ENCODE measurements at places on chromosomes 12 and 14.

GRCh38 chr14:60544659-60545058 lies 35.7 kb downstream of the SIX6 start:
- DNase-seq = peak; percentile 2

DNA sequence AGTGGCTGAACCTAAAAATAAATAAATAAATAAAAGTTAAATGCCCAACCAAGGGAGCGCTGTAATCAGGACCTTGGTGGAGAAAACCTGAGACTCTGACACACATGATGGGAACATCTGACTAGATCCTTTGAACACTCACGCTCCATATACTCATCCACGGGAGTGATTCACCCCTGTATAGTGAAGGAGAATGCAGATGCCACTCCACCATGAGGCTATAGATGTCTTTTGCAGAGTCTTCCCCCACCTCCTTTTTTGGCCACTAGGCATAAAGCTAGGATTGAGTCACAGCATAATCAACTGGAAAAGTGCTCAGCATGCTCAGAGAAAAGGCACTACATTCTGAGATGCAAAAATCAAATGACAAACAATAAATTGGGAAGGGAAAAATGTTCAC lies 19.0 kb downstream of the ADAM20 start:
- DNase-seq = no peak

- no peak for DNase-seq
Observed at GRCh38 chr12:99151744-99152143, 495.8 kb upstream of the GARIN6 start.

- DNase-seq = peak; percentile 25
Observed at GRCh38 chr12:51449580-51450246, 25.1 kb downstream of the SLC4A8 start.

GRCh38 chr12:13573698-13574321 lies 377.3 kb downstream of the EMP1 start:
- DNase-seq = no peak

- peak; percentile 5 for DNase-seq
Observed at GRCh38 chr12:88328090-88328489, 186.0 kb downstream of the TMTC3 start.

DNA sequence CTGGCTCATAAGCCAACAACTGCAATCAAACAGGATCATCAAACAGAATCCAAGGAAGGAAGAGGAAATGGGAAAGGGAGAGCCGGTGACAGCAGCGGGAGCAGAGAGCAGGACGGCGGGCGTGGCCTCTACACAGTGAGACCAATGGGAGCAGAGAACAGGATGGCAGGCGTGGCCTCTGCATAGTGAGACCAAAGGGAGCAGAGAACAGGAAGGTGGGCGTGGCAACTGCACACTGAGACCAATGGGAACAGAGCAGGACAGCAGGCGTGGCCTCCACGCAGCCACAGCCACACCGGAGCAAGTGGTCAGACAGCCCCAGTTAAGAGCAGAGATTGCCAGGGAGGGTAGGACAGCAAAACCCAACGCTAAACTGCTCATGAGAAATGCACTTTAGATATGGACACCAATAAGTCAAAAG lies 16.4 kb downstream of the LRCOL1 start:
- DNase-seq = peak; percentile 59

DNA sequence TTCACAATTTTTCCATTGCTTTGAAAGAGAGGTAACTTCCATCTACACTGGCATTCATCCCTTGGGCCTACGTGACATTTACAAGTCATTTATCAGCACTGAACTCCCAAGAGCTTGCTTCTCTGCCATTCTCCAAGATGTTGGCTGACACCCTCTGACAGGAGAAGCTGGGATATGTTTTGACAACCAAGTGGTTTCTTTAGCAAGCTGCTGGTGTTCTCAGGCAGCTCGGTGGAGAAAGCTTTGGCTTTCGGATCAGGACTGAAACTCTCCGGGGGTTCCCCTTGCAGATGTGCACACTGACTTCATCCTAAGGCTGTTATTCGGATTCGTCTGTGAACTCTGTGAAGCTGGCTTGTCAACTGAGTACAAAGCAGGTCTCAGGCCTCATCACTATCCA lies 15.7 kb downstream of the KCNA5 start:
- DNase-seq = no peak

GRCh38 chr12:26277506-26278246 lies 82.3 kb downstream of the SSPN start:
- DNase-seq = peak; percentile 74

DNA sequence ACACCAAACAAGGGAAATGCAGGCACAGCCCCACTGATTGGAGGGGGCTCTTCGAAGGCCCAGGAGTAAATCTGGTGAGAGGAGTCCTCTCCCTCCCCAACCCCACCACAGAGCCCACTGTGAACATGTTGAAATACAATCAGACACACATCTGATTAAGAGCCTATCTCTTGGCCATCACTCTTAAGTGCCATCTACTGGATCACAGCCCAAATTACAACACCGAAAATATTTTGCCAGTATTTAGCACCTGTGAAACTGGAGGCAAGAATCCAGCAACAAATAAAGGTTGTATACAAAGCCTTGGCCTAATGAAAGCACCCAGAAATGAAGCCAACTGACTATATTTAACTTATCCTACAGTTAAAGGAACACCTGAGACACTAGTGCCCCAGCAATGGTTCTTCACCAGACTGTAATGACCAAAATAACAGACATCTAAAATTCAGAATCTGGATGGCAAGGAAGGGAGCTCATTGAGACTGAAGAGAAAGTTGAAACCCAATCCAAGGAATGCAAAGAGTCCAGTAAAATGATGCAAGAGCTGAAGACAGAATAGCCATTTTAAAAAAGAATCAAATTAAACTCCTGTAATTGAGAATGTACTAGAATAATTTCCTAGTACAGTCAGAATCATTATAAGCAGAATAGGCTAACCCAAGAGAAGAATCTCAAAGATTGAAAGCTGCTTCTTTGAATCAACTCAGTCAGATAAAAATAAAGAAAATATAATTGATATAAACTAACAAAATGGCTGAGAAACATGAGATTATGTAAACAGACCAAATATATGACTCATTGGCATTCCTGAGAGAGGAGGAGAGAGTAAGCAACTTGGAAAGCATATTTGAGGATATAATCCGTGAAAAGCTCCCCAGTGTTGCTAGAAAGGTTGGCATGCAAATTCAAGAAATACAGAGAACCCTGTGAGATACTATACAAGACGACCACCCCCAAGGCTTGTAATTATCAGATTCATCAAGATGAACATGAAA lies 1117.0 kb downstream of the FLRT2 start:
- no peak for DNase-seq

DNA sequence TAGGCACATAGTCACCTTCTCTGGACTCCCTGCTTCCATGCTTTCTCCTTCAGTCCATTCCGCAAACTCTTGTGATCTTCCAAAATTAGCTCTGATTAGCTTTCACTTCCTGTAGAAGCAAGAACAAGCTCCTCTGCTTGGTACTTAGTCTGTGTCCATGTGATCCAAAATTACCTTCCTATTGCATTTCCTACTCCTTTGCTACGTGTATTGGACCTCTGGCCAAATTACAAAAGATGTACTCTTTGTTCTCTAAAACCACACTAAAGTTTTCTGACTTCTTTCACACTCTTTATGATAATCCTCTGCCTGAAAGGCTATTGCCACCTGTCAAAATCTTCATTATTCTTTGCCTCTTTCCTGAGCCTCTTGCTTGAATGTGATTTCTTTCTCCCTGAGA lies 786 bp upstream of the TSFM start:
- peak; percentile 38 for DNase-seq

DNA sequence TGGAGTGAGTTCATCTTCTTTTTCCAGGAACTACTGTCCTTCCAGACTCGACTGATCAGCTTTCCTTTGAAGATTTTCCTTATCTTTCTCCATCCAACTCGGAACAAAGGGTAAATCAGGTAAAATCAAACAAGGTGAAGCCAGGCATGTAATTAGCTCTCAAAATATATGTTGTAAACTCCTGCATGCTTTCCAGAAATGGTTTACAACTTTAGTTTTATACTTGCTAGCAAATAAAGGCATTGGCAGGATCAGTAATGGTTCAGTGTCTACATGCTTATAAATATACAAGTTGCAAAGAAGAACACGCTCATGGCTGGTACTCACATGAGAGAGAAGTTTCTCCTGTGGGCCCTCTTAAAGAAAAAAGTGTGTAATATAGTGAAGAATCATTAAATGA lies 102.5 kb downstream of the FSCB start:
- DNase-seq = no peak

GRCh38 chr12:73973486-73973885 lies 564.1 kb upstream of the ATXN7L3B start:
- DNase-seq = no peak

DNA sequence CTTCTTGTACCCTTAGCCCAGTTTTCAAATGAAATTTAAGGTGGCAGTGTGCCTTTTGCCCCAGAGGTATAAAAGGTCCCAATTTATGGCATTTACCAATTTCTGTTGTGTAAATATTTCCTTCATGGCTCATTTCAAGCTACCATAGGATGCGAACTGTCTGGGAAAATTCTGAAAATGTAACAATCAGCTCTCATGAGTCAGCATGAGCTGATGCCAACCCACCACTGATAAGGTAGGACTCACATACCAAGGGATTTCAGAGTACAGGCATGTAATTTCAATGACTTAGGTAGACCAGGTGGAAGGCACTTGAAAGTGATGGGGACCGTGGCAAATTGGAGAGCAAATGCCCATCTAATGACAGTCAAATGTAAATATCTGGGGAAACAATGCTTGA lies 169.5 kb downstream of the TTC8 start:
- DNase-seq = no peak

DNA sequence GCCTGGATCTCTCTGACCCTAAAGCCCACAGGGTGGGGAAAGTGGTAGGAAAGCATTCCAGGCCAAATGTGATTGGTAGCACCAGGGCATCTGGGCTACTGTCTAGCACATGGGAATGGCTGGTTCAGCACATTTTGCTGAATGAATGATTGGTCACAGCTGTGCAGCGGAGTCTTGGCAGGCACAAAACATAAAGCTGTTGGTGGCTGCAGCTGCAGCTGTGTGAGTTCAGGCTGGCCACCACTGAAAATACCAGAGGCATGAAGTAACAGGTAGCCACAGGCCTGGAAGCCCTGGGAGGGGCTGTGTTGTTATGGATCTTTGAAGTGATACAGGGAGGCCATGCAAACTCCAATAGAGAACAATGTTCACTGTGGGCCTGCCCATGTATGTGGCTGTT lies 72.7 kb downstream of the MYRFL start:
- DNase-seq = no peak

- DNase-seq = no peak
Observed at GRCh38 chr14:95490727-95491451, 25.6 kb downstream of the SYNE3 start.

- no peak for DNase-seq
Observed at GRCh38 chr12:50403001-50403440, 2.3 kb downstream of the LARP4 start.

DNA sequence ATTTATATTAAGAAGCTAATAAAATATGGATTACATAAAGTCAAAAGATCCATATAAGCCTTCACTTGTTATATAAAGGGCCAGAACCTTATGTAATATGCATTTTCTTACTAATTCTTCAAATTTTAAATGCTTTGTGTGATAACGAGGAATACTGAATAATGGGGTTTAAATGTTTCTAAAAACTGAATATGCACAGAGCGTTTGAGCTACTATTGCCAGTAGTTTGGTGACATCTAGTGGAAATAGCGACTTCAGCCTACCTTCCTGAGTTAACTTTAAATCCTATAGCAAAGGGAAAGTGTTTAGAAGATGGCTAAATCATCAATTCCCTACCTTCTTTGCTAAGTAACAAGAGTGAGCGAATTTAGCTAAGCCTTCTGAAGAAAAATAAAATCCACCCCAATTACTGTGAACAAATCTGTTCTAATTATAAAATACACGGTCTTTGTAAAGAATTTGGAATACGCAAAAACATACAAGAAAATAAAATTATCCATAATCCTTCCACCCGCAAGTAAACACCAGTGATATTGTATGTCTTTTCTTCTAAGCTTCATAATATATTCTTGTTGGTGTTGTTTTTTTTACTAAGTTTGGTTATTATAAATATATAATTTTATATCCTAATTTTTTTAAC lies 115.5 kb upstream of the G2E3 start:
- no peak for DNase-seq

DNA sequence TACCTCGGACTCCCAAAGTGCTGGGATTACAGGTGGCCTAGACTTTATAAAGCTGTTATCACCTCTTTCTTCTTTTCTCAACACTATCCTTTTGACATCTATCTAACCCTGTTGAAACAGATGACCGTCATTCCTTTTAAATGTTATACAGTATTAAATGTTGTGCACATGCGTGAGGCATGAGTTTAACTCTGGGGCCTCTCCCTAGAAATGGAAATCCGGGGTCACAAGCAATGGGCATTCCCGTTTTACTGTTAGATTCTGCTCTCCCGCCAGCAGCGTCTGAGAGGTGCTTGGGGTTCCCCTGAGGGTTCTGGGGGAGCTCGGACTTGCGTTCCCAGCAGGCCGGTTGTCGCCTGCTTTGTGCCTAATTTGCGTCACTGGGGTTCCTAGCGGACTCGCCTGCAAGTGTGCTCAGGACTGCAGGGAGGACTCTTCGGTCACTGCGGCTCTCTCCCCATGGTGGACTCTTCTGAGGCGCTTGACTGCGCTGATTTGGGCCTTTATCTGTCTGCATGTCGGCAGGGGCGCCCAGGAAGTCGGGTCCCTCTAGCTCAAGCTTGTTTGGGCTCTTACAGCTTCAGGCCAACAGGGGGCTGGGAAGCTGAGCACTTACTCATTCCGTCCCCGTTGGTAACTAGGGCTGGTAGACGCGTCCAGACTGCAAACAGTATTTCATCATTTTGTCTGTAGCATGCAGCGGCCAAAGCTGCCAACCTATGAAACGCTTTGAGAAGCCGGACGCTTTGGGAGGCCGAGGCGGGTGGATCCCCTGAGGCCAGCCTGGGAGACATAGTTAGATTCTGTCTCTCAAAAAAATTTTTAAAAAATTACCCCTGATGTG lies 1.2 kb upstream of the RAN start:
- peak; percentile 88 for DNase-seq

GRCh38 chr14:49464885-49465284 lies 121.3 kb downstream of the RPS29 start:
- no peak for DNase-seq
